ENCODE measurements at places on chromosomes 5 and 9.

DNA sequence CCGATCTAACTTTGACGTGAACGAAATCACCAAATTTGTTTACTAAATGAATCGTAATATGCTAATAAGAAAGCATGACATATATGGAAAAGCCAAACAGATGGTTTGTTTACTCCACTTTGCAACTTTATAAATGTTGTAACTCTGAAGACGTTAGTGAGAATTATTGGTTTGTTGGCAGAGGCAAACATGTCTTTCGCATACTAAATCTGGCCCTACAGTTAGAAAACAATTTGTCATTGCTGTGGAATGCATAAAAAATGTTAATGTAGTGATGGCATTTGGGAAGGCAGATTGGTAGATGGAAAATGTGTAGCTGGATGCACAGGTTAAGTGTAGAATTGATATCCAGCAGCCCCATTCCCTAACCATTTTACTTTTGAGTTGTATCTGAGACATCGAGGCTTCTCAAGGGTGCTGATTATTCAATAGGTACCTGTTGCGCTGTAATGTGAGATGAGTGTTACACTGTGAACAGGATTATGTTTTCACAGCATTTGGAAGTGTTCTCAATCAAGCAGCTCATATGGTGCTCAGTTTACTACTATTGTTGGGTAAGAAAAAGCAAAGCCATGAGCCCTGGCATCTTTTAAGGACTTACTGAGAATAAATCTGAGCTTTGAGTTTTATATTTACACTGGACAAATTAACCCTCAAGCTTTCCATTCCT lies 444.8 kb downstream of the BNC2 start:
- no peak for DNase-seq

DNA sequence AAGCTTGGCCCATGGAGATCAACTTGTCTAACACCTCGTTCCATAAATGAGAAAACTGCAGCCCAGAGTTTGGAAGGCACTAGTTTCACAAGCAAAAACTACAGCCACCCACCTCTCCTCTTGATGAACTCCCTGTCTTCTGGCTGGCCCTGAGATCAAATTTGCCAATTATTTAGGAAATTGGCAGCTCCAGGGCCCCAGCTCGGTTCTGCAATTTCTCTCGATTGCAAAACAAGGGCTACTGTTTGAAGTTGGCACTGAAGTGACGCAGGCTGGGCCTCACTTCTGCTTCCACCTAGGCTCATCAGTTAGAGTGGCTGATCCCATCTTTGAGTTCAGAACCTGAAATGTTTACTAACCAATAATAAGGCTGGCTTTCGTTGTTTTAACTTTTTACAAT lies 3.7 kb upstream of the GPX3 start:
- no peak for DNase-seq

DNA sequence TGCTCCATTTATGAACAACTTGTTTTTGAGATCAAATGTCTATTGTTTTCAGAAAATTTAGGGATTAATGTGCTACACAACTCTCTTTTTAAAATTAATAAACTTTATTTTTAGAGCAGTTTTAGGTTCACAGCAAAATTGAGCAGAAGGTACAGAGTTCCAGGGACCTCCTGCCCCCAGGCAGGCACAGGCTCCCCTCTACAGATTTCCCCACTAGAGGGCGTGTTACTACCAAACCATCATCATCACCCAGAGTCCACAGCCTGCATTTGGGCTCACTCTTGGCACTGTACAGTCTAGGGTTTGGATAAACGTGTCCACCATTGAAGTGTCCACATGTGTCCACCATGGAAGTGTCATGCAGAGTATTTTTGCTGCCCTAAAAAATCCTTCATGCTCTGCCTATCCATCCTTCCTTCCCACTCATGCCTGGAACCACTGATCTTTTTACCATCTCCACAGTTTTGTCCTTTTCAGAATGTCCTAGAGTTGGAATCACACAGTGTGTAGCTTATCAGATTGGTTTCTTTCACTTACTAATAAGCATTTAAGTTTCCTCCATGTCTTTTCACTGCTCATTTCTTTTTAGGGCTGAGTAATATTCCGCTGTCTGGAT lies 61.7 kb downstream of the MRPL36 start:
- DNase-seq = no peak

GRCh38 chr5:149283626-149284480 lies 12.2 kb downstream of the AFAP1L1 start:
- DNase-seq = no peak

GRCh38 chr5:178306430-178307225 lies 74.0 kb upstream of the PHYKPL start:
- no peak for DNase-seq

- DNase-seq = no peak
Measured at GRCh38 chr5:137461391-137462264, 37.5 kb downstream of the SPOCK1 start.

DNA sequence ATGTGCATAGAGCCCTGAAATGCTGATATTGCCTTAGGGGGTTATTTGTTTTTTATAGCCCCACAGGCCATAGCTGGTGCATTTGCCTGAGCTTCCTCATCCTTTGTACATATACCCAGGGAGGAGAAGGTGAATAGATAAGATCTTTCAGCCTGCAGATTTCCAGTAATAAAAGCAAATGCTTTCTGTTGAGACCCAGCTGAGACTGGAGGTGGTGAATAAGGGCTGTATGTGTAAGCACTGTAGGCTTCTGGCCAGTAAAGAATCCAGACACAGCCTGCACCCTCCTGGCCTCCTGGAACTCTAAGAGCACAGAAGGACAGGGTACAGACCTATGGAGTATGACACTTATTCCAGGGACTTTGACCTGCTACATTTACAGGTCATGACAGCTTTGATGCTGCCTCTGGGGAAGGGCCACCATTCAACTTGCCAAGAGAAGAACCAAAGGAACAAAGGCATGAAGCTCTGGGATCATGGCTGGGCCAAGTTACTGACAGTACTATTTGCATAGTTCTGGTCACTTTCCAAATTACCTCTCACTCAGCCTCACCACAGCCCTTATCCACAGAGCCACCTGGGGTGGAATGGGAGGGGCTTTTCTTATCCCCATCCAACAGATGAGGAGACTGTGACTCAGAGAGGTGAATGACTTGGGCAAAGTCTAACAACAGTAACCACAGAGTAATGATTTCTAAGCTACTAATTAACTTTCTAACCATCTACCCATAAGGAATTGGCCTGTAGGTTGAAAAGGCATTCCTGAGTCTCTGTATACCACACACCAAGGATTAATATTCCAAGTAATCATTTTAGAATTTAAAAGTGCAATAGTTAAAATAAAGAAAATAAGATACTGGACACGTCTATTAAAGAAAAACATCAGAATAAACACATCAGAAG lies 604.5 kb upstream of the KLF4 start:
- no peak for DNase-seq

- no peak for DNase-seq
Measured at GRCh38 chr5:143652108-143652700, 159.8 kb upstream of the HMHB1 start.

- peak; percentile 82 for DNase-seq
Measured at GRCh38 chr5:57117596-57117995, 56.3 kb upstream of the GPBP1 start.

DNA sequence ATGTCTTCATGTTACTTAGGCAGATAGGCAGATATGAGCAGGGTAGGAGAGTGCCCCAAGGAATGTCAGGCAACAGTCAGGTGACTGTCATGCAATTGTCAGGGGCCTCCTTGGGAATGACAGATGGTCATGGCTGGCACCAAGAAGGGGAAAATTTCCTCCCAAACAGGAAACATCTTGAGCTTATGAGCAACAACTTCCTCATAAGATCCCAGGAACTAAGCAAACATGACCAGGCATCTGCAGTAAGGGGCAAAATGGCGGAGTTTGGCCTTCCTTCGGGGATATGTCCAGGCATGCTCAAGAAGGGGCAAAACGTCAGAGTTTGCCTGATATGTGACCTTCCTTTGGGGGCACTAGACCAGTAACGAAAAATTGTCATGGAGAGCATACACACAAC lies 591.8 kb downstream of the PDE4D start:
- DNase-seq = no peak

- DNase-seq = no peak
Measured at GRCh38 chr5:60586307-60586901, 113.6 kb downstream of the DEPDC1B start.

GRCh38 chr9:30198463-30199309 lies 2185.8 kb upstream of the ACO1 start:
- DNase-seq = no peak

DNA sequence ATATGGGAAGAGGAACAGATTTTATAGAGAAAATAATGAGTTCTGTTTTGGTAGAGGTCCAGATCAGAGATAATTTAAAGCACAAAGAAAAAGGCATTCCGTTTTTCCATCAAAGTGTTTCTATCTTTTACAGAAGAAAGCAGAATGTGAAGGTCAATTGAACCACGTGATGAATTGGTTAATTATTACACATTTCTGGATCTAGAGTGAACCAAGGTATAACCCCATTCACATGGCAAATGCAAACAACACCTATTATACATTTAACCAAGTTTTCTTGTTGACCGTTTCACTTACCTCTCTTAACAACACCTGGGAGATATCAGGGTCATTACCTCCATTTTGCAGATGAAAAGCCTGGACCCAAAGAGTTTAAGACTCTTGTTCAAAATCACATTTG lies 34.9 kb upstream of the ZNF462 start:
- DNase-seq = no peak

DNA sequence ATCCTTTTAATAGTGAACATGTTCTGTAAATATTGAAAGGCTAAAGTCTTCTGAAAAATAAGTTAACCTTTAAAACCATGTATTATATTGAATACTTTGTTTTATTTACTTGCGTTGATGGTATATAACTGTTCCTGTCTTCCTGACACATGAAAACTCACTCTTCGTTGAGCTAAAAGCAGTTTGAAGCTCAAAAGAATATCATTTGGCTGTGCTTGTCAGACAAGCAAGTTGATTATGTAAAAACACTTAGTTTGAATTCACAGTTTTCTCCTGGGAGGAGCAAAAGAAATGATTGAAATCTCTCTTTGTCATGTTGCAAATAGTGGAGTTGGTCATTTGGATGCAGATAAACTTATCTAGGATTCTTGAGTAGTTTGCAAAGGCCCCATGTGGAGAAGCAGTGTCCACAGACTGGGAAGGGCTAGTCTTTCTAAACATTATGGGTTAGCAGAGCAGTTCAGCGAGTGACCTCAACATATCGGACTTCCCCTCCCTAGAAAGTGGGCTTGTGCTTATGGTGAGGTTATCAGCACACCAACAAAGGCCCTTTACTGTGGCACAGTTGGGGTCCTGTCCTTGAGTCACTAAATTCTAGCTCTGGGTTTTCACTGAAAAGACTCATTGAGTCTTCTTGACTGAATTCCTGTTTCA lies 290.4 kb downstream of the CSNK1G3 start:
- no peak for DNase-seq

DNA sequence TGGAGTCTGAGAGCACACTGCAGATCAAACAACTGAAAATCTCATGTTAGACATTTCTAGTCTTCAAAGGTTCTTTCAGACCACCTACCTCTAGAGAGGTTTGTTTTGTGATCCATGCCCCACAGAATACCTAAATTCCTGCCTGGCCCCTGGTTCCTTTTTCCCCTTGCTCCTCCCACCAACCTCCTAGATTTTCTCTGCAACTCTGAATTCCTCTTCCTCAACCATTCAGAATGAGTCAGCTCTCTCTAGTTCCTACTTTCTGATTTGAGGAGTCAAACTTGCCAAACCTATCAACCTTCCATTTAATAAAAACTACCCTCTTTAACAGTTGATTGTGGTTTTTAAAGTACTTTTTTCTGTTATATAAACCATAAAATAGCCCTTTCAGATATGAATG lies 83.2 kb upstream of the ZNF462 start:
- DNase-seq = no peak

GRCh38 chr9:133269537-133270362 lies 5.3 kb downstream of the ABO start:
- DNase-seq = no peak

- DNase-seq = no peak
Measured at GRCh38 chr9:123318961-123319421, 37.0 kb upstream of the CRB2 start.

DNA sequence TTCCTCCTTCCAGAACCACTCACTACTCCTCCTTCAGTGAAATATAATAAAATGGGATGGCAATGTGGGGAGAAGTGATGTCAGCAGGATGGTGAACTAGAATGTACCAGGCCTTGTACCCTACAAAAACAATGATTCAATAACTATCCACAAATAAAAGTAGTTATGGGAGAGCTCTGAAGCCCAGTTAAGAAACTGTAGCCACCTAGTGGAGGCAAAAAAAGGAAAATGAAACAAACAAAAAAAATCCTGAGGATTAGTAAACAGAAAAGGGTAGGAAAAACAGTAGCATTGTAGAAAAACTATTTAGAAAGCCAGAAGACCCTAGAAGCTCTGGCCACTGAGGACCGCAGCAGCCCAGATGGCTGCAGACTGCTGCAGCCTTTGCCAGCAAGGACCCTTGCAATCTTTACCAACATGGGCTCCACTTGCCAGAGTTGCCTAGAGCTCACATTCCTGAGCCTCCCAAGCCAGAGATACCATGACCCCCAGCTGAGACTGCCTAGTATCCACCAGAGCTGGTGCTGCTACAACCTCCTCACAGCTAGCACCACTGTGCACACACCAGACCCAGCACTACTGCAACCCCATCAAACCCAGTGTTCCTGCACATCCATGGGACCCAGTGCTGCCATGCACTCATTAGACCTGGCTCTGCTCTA lies 259.7 kb upstream of the MSX2 start:
- no peak for DNase-seq

DNA sequence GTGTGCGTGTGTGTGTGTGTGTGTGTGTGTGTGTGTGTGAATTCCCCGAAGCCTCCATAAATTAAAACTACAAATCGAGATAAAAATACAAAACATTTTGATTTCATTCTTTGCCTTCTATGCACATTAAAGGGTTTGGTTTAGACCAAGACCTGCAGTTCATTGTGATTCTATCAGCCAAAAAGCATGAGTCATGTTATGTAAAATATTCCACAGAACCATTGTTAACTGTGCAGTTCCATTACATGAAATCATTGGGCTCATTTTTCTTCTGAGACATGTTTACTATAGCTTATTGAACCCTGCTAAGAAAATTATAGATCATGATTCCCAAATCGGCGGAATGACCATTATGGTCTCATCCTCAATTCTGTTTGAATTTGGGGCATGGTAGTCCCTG lies 11.7 kb downstream of the CAVIN4 start:
- no peak for DNase-seq

- DNase-seq = peak; percentile 62
Measured at GRCh38 chr5:442335-443238, at the start of gene EXOC3. EXOC3 (plus strand) TSS chr5:443176; CDS start chr5:446206, 3,030 bp downstream.

DNA sequence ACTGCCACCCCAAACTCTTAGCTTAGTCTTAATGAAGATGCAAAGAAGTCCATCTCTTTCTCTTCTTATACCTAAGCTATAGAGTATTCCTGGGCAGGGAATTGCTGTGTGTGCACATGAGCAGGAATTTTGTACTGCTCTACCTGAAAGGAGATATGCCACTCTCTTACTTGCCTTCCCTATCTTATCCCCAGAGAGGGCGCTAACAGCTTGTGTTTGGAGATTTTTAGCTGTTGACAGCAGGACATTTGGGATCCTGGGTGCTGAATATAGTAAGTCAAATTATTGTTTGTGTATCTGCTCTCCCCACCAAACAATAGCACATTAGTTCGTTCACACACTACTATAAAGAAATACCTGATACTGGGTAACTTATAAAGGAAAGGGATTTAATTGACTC lies 159.5 kb downstream of the GABRG2 start:
- no peak for DNase-seq

- no peak for DNase-seq
Measured at GRCh38 chr9:121725008-121725775, 73.8 kb downstream of the DAB2IP start.

All from T-helper 2 cell (primary cell).